ENCODE measurements at places on chromosomes 2 and 18. TPM values are rescaled to one million over a fixed set of nuclear protein-coding genes. Genes with fewer than 3 reads are reported as not detected.

Gene STK36
- 23.8 TPM for total RNA-seq

Gene LRRTM1
- 0.40 TPM for total RNA-seq

Gene ARHGEF4
- total RNA-seq, result 11.2 TPM

- no peak for DNase-seq
Observed at GRCh38 chr18:525036-525797, 24.7 kb upstream of the COLEC12 start.
